Tibial nerve (tissue), 4 donors: ENCODE measurements at places on chromosomes 2 and 18. TPM values are rescaled to one million over a fixed set of nuclear protein-coding genes. Genes with fewer than 3 reads are reported as not detected.

Gene LIMS2
- total RNA-seq = 100 TPM

Gene SLC4A1AP
- 27.0 TPM for total RNA-seq

Gene CNDP1
- total RNA-seq = not detected

- no peak for DNase-seq
These were observed 218.0 kb upstream of the COPS8 start for GRCh38 chr2:236867441-236868260.

DNA sequence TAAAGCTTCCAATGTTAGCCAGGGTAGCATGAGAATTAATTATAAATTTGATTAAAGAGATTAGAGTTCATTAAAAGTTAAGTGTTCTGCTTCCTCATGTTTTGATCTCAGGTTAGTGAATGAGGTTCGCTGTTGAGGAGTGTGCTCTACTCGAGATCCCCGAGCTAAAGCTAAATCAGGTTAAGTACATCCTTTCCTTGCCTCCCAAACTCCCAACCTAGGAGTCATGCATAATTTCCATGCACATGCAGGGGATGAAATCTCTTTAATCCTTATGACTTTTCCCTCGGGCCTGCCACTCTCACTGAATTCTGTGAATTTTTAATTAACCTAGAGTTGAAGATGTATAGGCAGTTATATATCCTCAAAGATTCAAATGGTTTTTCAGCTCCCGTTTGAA lies 156.1 kb upstream of the NCK2 start:
- no peak for DNase-seq
